GM10248 (cell line): ENCODE measurements at places on chromosomes 5 and 9.
A peak's percentile ranks its signal among the peaks of the same experiment; 100 is the strongest.

GRCh38 chr5:117888688-117889087 lies 1099.7 kb downstream of the DTWD2 start:
- peak; percentile 15 for DNase-seq

DNA sequence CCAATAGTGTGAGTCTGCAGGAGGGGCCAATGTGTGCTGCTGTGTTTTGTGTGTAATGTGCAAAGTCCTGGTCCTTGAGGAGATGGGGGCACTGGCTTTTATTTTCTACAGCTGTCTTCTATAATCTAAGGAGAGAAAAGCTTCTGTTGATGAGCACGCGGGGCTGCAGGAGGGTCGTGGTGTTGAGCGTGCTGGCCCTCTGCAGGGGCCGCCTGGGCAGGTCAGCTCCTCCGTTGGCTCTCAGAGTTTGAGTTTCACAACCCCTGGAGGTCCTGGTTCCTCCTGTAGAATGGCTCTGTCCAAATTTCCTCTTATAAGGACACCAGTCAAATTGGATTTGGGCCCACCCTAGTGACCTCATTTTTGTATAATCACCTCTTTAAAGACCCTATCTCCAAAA lies 12.6 kb downstream of the OR2V1 start:
- DNase-seq: no peak

DNA sequence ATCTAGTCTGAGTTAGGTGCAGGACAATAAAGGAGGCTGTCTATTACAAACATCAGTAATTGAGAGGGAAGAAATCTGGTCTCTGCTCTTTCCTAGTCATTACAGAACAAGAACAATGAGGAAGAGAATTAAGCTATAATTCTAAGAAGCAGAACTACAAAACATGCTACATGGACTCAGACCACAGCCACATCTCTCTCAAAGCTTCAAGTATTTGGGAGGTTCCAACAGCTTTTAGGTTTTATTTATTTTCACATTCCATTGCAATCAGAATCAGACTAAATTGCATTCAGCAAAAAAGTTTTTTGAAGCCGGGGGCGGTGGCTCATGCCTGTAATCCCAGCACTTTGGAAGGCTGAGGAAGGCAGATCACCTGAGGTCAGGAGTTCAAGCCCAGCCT lies 1.1 kb upstream of the GRPEL2 start:
- no peak for DNase-seq

DNA sequence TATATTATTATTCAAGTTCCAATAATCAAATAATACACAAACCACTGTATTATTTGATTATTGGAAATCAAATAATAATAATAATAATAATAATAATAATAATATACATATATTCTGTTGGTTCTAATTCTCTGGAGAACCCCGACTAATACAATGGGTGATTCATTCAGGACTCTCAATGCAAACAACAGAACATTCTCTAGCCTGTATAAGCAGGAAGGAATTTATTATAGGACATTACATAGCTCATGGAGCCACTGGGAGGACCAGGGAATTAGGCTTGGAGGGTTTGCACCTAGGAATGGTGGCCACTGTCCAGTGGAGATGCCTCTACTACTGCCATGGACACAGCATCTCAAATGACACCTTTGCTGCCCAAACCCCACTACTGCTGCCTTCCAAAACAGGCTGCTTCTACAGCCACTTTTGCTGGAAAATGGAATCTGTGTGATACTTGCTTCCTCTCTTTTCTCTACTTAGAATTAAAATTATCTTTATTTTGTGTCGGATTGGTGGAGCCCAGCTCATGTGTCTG lies 25.9 kb downstream of the PTGS1 start:
- DNase-seq: no peak

- no peak for DNase-seq
These were observed 80.1 kb downstream of the PRRT1B start for GRCh38 chr9:131625508-131625787.

- no peak for DNase-seq
These were observed 92.6 kb downstream of the GLIS3 start for GRCh38 chr9:4207123-4207875.

GRCh38 chr5:55540525-55540924 lies 5.8 kb upstream of the PLPP1 start:
- DNase-seq: no peak

DNA sequence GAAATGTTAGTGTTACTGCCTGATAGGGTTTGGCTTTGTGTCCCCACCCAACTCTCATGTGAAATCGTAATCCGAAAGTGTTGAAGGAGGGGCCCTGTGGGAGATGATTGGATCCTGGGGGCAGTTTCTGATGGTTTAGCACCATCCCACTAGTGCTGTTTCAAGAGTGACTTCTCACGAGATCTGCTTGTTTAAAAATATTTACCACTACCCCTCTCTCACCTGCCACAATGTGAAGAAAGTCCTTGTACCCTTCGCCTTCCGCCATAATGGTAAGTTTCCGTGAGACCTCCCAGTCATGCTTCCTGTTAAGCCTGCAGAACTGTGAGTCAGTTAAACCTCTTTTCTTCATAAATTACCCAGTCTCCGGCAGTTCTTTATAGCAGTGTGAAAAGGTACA lies 2.6 kb upstream of the RFX3 start:
- DNase-seq: no peak

- no peak for DNase-seq
These were observed 33.0 kb downstream of the ITK start for GRCh38 chr5:157213527-157214243.

DNA sequence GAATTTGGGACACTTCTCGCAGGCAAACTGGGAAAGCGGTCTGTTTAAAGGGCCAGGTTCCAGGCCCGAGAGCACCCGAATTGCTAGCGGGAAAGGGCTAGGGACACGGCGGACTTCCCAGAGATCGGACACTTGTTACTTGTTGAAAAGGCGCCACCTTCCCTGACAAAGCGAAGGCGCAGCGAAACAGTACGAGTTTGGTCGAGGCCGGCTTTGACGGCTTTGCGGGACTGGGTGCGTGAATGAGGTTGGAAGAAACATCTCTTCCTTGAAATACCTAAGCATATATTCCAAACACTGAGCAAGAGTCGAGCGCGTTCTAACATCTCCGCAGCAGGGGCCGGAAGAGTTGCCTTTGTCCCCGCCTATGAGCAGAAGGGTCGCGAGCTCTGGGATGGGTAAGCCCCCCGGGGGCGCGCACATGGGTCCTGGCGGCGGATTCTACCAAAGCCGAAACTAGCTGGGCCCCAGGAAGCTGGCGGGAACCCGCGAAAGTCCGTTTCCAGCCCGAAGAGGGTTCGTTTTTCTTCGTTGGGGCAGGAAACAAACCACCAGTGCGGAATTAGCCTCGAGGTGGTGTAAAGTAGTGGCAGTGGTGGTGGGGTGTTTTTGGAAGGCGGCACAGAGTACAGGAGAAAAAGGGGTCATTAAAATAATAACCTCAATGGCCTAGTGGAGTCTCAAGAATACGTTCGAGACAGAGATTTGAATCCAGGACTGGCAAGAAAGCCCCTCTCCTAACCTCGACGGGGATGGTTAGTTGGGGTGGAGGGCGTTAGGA lies 1.5 kb downstream of the GDNF start:
- peak; percentile 26 for DNase-seq

DNA sequence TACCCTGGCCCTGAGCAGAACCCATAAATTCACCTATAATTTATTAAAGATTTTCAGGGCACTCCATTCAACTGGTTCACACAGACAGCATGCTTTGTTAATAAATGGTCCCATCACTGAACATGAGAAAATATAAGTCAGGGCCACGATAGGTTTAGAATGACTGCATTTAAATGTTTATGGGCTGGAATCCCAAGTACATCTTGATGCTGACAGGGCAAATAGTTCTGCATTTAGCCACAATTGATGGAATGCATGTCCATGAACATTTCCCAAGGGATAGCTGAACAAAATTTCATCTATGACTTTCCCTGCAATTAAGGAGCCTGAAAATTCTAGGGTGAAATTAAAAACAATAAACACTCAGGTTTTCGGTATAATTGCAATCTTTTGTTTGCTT lies 124.5 kb downstream of the CAAP1 start:
- DNase-seq: no peak

DNA sequence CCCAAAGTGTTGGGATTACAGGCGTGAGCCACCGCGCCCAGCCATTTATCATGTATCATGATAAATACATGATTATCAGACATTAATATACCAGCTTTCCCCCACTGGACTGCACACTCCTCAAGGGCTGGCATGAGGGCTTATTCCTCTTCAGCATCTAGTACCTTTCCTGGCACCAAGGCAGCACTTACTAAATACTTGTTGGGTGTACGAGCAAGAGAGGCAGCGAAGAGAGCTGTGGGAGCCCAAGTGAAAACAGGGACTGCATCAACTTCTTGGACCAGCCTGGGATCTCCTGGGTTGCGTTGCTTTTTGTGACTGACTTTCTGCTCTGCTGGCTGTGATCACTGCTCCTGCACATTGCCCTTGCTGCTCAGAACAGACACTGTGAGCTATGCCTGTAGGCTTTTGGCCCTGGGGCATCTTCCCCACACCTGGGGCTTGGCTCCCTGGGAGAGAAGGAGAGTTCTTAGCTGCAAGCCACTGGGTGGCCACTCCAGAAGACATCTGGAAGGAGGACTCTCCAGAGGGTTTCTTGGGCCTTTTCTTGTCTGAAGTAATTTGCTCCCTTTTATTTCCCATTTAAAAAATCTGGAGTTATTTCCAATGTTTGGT lies 224.3 kb downstream of the NR3C1 start:
- DNase-seq: no peak

- peak; percentile 55 for DNase-seq
These were observed 16.1 kb upstream of the LNPEP start for GRCh38 chr5:96919754-96920197.

DNA sequence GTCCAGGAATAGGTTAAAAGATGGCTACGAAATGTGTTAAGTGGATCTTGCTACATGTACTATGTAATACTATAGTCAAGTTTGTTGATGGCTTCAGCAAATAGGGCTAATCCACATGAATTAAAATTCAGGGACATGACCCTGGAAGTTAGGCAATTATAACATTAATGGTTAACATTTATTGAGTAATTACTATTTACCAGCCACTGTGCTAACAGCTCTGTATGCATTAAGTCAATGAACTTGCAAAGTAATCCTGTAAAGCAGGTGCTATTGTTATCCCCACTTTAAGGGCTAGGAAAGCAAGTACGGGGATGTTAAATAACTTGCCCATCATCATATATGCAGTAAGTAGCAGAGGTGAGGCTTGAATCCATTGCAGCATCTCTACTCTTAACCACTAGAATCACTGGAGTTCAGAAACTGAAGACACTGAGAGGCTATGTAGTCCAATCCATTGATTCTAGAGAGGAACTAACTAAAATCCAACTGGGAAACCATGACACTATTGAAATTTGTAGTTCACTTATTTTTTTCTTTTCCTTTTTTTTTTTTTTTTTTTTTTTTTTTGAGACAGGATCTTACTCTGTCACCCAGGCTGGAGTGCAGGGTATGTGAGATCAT lies 77.5 kb upstream of the SPINK5 start:
- no peak for DNase-seq

- no peak for DNase-seq
These were observed 229.5 kb downstream of the FAM114A2 start for GRCh38 chr5:153809166-153809565.

- DNase-seq: no peak
These were observed 36.5 kb downstream of the HABP4 start for GRCh38 chr9:96486386-96487028.

DNA sequence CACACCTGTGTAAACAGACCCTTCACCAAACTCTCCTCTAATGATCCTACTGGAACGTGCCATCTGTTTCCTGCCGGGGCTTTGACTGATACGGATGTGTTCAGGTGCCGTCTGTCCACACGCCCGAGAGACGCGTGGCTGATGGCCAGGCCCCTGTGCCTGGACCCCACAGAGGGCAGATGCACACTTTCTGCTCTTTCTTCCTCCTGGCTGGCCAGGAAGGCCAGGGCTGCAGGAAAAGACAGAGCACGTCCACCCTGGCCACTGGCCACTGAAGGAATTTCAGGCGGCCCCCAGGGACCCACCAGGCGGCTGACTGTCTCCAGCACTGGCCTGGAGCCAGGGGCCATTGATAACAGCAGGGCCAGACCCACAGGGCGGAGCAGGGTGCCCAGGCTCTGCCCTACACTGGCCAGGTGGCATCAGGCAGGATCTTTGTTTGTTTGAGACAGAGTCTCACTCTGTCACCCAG lies 3.6 kb upstream of the ENG start:
- DNase-seq: no peak

- peak; percentile 65 for DNase-seq
These were observed 191.5 kb downstream of the ROR2 start for GRCh38 chr9:91758491-91758981.

- no peak for DNase-seq
These were observed 93.9 kb upstream of the LMX1B start for GRCh38 chr9:126519660-126520420.

DNA sequence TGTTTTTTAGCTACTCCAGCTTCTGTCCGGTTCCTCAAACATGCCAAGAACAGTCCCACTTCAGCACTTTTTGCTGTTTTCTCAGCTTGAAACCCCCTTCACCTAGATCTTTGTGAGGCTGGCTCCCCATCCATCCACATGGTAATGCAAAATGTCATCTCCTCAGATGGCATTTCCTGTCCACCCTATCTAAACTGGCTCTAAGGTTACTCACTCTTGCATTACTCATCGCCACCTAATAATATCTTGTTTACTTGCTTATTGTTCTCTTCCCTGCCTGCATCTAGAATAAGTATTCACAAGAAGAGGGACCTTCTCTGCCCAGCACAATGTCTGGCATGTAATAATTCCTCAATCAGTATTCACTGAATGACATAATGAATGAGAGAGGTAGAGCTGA lies 220.1 kb downstream of the FAM114A2 start:
- DNase-seq: no peak

DNA sequence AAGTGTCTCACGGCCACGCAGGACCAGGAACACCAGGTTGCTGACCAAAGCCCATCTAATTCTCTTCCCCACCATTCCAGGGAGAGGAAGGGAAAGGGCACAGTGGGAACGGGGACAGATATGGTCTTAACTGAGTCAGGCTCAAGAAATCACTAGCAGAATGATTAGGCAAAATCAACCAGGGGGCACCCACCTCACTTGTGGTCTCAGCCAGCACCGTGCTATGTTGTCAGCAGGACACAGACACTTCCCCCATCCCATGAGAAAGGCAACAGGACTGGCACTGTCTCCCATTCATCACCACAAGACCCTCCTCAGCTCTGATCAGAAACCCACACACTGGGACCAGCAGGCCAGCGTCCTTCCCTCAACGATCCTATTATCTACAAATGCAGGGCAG lies 2.9 kb downstream of the BICD2 start:
- no peak for DNase-seq

GRCh38 chr9:3900673-3901318 lies 375.0 kb upstream of the RFX3 start:
- DNase-seq: no peak
